SK-N-SH (cell line): ENCODE measurements at places on chromosomes 11 and 22.

GRCh38 chr22:45612451-45612901 lies 59.2 kb upstream of the ATXN10 start:
- DNase-seq = no peak

GRCh38 chr11:126378763-126379162 lies 23.3 kb downstream of the ST3GAL4 start:
- DNase-seq = no peak

GRCh38 chr11:72009156-72009555 lies 10.4 kb downstream of the IL18BP start:
- DNase-seq = no peak

DNA sequence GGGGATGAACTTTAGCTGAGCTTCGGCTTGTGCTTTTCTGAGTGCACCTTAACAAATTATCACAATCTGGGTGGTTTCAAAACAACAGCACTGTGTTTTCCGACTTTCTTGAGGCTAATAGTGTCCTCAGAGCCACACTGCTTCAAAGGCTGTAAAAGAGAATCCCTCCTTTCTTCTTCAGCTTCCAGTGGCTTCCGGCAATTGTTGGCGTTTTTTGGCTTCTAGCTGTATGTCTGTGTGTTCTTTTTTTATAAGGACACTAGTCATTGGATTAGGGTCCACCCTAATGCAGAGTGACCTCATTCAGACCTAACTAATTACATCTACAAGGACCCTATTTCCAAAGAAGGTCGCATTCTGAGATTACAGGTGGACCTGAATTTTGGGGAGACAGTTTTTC lies 30.6 kb downstream of the KIAA1671 start:
- no peak for DNase-seq

GRCh38 chr11:1674173-1675131 lies 22.5 kb upstream of the KRTAP5-6 start:
- no peak for DNase-seq

DNA sequence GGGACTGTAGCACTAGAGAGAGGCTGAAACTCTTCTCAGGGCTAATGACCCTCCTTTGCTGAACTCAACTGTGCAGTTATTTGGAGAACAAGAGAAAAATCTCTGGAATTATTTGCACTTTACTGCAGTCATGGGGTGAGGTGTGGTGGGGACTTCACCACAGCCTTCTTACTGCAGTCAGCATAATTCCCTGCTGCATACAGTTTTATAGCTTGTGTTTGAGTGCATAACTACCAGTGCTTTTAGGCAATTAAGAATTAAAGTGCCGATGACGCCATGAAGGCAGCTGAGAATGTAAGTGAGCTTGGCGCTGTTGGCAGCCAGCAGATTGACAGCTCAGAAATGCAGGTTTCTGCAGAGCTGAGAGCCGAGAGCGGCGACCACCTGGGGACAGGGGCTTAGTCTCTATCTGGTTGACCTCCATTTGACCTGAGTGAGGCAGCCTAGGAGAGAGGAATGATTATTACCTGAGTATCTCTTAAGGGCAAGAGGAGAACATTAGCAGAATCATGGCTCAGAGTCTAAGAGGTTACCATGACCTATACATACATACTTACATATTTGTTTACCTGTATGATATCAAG lies 830.0 kb downstream of the NTM start:
- no peak for DNase-seq

- no peak for DNase-seq
These were observed 1376.1 kb upstream of the TENM4 start for GRCh38 chr11:80816966-80817365.

GRCh38 chr11:70290361-70291065 lies 20.0 kb downstream of the PPFIA1 start:
- no peak for DNase-seq

DNA sequence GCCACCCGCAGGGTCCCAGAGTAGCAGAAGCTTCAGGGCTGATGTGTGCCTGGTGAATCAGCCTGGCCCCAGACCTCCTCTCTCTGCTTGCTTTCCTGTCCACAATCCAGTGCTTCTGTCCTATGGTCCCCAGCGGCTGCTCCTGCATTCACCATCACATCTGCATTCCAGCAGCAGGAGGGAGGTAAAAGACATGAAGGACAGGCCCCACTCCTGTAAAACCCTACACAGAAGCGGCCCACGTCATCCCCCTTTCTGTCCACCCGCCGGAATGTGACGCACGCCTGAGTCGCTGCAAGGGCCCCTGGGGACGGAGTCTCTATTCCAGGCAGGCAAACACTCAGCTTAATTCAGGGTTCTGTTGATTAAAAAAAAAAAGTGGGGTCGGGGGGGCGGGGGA lies 58.3 kb downstream of the CDKN1C start:
- DNase-seq = no peak

DNA sequence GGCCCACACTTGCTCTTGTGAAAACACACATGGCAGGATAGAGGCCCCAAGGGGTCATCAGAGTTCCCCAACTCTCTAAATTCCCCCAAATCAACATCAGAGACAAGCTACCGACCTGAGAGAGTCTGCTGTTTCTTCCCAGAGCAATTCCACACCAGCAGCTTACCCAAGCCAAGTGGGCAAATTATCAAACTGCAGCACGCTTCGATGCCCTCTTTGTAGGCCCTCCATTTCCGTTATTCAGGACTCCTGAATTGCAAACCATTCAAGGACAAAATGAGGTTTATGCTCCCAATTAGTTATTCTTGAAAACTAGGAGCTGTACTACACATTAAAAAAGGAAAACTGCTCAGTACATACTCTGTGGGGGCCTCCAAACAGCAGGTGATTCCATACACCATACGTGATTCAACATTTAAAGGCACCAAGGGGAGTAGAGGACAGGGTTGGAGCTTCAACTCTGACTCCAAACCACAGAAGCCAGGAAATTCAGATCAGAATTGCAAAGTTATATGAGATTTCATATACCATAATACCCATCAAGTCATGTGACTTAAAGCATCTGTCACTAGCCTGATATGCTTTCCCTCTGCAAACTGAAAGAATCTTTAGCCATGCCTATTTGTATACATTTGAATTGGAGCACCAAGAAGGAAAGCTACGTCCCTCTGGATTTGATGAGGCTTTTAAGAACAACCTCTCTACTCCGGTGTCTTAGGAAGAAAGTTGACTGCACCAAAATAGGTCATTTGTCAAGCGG lies 234.8 kb downstream of the CADM1 start:
- no peak for DNase-seq

GRCh38 chr11:95453616-95454171 lies 222.7 kb upstream of the SESN3 start:
- DNase-seq = no peak

GRCh38 chr22:24566899-24567511 lies 11.2 kb downstream of the SNRPD3 start:
- no peak for DNase-seq
